Stimulated activated CD8-positive, alpha-beta memory T cell treated with anti-CD3 and anti-CD28 coated beads, Interleukin-2, amount 100 ng/mL, for 1 hour (primary cell): ENCODE measurements at places on chromosomes 11 and 22.
A peak's percentile ranks its signal among the peaks of the same experiment; 100 is the strongest.

DNA sequence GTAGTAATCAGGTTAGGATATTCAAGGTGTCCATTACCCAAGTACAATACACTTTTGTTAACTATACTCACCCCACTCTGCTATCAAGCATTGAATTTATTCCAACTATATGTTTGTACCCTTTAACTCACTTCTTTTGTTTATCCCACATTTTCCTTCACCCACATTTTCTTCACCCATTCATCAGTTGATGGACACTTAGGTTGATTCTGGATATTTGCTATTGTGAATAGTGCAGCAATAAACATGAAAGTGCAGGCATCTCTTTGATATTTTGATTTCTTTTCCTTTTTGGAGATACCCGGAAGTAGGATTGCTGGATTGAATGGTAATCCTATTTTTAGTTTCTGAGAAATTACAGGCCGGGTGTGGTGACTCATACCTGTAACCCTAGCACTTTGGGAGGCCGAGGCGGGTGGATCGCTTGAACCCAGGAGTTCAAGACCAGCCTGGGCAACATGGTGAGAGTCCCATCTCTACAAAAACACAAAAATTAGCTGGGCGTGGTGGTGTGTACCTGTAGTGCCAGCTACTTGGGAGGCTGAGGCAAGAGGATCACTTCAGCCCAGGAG is 6.5 kb downstream of the TMEM25 start:
- DNase-seq: no peak

- peak; percentile 6 for DNase-seq
Measured at GRCh38 chr11:9263840-9264315, 1.3 kb downstream of the DENND5A start.

GRCh38 chr11:91686700-91687099 is 537.9 kb upstream of the FAT3 start:
- DNase-seq: no peak

DNA sequence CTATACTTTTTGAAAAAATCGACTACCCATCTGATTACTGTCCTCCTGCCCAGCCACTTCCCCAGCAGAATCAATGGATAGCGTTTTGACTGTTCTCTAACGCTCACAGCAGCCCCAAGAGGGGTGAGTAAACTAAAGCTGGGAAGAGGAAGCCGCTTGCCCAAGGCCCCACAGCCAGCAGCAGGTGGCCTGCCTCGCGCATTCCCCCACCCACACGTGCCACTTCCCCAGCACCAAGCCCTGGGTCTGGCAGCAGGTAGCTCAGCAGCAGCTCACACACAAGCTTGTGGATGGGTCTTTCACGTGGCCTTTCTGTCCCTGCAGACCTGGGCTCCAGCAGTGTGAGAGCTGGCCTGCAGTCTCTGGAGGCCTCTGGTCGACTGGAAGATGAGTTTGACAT is 34.3 kb downstream of the TOM1 start:
- no peak for DNase-seq

- no peak for DNase-seq
Measured at GRCh38 chr22:47408409-47408808, 646.0 kb downstream of the TBC1D22A start.

DNA sequence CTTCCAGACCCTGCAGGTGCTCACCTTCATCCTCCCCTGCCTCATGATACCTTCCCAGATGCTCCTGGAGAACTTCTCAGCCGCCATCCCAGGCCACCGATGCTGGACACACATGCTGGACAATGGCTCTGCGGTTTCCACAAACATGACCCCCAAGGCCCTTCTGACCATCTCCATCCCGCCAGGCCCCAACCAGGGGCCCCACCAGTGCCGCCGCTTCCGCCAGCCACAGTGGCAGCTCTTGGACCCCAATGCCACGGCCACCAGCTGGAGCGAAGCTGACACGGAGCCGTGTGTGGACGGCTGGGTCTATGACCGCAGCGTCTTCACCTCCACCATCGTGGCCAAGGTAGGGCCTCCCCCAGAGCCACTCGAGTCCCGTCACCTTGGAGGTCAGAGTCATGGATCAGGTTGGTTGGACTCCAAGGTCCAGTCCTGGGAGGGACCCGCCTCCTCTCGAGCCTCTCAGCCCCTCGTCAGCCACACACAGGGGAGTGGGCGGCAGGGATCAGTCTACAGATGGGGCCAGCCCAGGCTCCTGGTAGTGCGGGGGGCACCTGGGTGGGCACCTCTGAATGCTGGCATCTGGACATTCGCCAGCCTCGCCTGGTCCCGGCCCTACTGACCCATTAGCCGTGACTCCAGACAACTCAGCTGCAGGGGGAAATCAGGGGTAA is 34.8 kb upstream of the SLC22A12 start:
- DNase-seq: no peak
